ENCODE measurements at places on chromosomes 12 and 14.

DNA sequence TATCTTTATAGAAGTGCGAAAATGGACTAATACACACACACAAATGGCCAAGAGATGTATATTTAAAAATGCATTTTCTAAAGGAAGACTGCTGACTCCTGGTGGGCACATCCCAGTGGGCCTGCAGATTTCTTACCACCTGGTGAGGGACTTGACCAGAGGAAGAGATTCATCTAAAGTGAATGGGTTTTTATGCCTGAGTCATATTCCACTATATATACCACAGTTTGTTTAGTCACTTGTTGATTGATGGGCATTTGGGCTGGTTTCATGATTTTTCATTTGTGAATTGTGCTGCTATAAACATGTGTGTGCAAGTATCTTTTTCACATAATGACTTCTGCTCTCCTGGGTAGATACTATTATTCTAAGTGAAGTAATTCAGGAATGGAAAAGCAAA is 277.3 kb downstream of the SLC16A7 start:
- DNase-seq = no peak

DNA sequence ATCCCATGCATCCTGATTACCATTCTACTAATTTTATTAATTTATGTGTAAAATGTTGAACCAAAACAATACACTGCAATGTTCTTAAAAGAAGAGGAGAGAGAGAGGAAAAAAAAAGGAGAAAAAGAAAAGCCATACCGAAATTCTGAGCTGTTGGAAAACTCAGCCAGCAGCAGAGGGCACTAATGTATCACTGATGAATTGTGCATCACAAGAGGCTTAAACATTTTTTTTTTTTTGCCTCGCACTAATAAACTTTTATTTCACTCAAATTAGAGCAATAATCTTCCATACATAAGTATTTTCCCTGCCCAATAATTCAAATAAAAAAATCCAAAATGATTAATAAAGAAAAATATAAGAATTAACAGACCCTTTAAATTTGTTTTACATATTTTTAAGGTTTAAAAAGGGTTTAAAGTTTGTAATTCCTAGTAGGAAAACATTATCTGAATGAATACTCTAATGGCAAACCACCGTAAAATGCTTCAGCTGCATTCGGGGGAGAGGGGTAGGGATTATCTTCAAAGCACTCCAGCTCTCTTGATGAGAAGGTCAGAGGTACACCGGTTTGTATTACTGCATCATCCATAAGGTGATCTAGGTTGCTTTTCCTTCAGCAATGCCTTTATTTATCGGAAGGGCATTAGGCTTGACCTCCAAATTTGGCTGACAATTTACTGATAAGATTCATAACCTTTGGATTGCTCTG is 41.9 kb downstream of the ATP23 start:
- no peak for DNase-seq

DNA sequence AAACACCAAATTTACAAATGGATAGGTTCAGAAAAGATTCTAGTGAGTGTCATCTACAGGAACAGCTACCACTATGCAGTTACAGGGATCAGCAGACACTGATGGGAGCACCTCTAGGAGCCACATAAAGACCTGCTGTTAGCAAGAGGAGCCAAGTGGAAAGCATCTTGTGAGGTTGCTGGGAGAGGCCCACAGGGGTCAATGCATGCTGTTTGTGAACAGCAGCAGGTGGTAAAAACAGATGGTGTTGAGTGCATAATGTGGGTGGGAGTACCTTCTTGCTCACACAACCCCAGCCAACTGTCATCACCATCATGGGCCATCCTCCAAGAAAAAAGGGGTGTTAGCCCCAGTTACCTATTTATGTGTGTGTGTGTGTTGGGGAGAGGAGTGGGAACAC is 215.2 kb upstream of the SSTR1 start:
- no peak for DNase-seq

- DNase-seq = no peak
Observed at GRCh38 chr12:26845984-26846383, 13.0 kb upstream of the ITPR2 start.

DNA sequence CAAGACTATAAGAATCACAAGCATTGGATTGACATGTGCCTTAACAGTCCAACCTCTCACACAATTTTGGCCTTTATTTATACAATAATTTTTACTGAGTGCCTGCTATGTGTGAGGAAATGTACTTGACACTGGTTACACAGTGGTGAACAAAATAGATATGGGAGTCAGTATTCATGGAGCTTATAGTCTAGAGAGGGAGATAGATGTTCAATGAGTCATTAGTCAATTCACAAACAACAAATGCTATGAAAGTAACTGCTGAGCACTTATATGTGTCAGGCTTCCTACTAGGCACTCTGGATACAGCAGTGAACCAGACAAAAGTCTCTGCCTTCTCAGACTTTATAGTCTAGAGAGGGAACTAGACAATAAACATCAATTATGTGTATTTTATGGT is 3.7 kb downstream of the CFAP54 start:
- no peak for DNase-seq

GRCh38 chr12:6532927-6533652 is 1.2 kb upstream of the GAPDH start:
- no peak for DNase-seq

- no peak for DNase-seq
Observed at GRCh38 chr12:118060301-118061010, 523 bp downstream of the WSB2 start.

DNA sequence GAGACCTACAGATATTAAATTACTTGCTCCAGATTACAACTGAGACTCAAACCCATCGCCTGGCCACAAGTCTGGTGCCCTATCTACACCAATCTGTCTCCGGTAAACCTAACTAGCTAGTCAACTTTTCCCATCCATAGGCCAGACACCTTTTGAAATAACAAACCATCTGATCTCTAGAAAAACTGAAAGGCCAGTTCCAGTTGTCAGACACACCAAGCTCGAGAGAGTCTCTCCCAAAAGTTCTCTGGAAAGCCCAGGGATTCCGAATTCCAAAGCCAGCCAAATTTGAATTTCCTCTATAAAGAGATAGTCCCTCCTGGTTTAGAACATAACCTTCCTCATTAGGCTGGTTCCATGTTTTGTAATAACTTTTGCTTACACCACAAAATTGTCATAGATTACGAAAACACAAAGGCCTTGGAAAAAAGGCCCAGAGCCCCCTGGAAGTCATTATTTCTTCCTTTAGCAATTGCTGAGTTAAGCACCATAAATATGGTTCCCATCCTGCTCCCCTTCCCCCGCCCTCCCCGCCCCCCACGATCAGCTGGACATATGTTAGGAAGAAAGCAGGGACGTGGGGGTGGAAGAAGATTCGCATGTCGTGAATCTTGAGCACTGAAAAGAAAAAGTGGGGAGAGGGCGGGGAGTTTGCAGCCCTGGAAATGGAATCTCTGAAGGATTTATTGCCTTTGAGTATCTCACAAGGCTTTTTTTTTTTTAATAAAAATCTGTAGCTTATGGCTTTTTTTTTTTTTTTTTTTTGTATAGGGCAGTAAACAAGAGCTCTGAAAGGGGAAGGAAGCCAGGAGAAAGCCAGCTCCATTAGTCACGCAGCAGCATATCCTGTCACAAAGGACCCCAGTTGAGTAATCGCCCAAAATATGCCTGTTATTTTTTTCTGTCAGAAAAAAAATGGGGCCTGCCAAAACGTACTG is 110.4 kb downstream of the ZFP36L1 start:
- no peak for DNase-seq

GRCh38 chr12:67980391-67980790 is 8.9 kb upstream of the IFNG-AS1 start:
- no peak for DNase-seq

GRCh38 chr12:26011099-26011498 is 52.6 kb downstream of the RASSF8 start:
- no peak for DNase-seq

GRCh38 chr14:84006643-84007155 is 1523.2 kb upstream of the FLRT2 start:
- no peak for DNase-seq

GRCh38 chr12:115864396-115864795 is 413.1 kb downstream of the MED13L start:
- DNase-seq = no peak

DNA sequence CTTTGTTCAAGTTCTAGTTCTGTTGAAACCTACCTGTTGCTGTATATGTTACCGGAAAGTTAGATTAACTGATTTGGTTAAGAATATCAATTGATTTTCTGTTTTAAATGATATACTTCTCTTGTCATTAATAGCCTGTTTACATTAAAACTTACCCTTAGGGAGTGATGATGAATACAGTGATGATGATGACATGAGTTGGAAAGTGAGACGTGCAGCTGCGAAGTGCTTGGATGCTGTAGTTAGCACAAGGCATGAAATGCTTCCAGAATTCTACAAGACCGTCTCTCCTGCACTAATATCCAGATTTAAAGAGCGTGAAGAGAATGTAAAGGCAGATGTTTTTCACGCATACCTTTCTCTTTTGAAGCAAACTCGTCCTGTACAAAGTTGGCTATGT is 33.0 kb downstream of the CAND1 start:
- no peak for DNase-seq

DNA sequence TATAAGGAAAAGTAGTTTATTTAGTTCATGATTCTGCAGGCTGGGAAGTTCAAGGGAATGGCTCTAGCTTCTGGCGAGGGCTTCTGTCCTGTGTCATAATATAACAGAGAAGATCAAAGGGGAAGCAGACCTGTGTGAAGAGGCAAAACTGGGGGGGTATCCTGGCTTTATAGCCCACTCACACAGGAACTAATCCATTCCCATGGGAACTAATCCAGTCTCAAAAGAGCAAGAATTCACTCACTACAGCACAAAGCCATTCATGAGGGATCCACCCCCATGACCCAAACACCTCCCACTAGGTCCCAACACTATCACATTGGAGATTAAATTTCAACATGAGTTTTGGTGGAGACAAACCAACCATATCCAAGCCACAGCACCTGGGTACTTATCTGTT is 6.9 kb downstream of the ALDH6A1 start:
- DNase-seq = no peak

- no peak for DNase-seq
Observed at GRCh38 chr14:83860631-83861155, 1669.3 kb upstream of the FLRT2 start.

DNA sequence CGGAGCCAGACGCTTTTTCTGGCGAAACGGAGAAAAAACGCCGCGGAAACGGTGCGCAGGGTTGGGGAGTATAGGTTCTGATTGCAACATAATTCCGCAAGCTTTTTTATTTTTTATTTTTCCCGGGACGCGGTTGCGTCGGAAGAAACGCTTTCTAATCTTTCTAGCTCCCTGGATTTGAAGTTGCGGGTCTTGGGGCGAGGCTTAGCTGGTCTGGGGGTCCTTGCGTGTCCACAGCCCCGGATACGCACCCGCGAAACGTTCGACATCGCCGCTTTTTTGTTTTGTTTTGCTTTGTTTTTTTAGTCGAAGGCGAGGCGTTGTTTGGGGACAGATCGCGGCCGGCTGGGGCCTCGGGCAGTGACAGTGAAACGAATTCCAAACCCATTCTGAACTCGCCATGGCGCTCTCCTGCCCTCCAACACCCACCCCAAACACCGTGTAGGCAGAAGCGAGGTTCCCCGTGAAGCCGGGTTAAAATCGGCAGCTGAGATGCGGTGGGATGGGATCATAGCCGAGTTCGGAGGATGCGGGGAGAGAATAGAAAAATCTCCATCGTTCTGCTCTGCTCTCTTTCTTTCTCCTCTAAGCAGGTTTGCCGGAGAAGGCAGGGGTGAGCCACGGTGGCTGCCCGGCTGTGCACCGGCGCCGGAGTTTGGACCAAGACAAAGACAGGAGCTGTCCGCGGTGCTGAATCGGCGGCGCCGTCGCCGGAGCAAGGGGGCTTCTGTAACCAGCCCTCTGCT is 8.1 kb upstream of the LHX5 start:
- no peak for DNase-seq
